ENCODE measurements at places on chromosomes 12 and 14.

GRCh38 chr12:124456652-124457152, 110.7 kb downstream of the NCOR2 start:
- DNase-seq, result no peak

DNA sequence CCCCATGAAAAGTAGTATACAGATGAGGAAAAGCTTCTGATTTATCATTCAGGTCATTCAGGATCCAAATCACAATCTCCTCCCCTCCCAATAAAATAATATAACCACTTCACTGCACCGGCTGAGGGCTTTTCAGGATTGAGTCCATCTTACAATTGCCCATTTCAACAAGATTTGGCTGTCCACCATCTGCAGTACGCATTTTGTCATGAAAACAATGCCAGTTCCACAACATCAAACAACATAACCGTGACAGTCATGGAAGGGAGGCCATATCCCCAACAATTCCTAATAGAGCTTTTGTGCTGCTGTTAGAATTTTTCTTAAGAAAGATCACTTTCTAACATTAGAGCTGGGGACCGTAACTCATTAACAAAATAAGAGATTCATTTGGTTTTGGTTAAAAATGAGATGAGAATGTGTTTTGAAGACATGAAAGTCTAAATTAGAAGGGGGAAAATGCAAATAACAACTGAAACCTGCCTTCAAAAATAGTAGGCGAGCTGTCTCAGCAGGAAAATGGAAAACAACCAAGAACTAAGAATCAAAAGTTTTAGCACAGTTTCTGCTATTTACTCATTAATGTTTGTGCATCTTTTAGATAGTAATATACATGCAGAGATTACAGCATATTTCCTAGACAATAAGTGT, 38.3 kb upstream of the TMTC2 start:
- no peak for DNase-seq

DNA sequence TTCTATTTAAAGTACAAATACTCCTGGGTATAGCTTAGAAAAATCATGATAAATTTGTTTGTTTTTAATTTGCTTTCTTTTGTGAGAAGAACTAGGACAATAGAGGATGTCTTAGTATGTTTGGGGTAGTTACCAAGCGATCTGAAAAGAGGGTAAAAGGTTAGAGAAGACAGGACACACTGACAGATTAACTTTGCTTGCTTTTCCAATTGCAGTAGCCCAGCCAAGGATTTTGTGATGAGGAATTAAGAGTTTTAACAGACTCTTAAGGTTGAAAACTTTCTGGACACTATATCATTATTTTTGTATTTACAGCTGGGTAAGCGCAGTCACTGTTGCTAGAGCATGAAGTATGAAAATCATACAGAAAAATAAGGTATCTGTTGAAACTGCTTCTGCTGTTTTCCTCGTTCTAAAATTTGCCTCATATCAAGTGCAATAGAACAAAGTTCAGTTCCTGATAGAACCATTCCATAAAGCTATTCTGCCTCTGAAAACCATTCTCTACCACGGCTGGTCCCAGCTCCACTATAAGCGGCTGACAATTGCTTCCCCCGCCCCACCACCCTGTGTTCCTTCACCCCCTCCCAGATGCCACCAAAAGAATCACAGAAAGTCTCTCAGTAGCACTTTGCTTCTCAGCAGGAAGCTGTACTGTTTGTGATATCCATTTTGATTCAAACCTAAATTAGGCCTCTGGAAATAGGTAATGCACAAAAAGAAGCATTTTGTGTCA, 413.4 kb downstream of the BCAT1 start:
- no peak for DNase-seq

DNA sequence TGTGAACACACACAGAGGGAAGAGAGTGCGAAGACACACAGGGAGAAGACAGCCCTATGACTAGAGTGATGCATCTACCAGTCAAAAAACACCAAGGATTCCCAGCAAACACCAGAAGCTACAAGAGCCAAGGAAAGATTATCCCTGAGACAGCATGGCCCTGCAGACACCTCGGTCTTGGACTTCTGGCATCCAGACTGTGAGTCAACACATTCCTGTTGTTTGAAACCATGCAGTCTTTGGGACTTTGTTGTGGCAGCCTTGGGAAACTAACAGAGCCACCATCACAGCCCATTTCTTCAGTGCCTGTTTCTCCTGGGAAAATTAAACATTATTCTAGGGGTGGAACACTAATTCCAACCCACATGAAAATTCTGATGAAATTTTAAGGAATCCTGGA, 220.6 kb downstream of the GXYLT1 start:
- no peak for DNase-seq

DNA sequence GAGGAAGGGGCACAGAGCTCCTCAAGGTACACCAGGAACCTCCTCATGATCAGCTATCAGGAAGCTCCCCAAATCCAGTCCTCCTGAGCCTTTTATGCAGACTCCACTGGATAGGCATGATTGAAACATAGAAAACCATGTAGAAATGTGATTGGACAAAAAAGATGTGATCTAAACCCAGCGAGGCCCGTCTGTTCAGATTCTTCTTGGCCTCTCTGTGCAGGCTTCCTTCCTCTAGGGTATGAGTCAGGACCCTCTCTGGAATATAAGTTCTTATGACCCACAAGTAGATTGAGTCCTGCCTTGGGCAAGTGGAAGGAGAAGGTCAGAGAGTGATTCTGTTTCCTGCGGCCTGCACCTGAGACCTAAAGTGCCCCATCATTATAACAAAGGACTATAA, 166.3 kb downstream of the PHLDA1 start:
- no peak for DNase-seq

DNA sequence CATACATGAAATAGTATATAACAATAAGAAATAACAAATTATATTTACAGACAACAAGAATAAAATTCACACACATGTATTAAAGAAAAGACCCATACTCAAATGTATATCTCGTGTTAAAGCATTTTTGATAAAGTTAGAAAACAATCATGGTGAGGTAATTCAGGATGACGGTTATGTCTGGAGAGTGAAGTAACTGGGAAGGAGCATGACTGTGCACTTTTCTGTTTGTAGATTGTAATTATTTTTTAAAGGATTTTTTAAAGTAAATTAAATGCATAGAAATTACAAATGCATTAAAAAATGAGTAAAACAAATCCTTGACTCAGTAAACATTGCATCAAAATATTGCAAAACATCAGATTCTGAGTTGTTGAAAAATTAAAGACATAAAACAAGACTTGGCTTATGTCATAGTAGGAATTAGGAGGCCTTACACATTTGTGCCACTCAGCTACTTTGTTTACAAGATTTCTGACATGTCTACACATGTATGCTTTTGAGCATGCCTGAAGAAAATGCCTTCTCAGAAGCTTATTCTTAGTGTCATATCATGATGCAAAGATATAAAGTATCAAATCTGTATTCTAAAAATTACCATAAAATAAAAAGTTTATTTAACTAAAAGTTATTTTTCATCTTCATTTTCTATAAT, 1325.1 kb downstream of the SLC16A7 start:
- no peak for DNase-seq

DNA sequence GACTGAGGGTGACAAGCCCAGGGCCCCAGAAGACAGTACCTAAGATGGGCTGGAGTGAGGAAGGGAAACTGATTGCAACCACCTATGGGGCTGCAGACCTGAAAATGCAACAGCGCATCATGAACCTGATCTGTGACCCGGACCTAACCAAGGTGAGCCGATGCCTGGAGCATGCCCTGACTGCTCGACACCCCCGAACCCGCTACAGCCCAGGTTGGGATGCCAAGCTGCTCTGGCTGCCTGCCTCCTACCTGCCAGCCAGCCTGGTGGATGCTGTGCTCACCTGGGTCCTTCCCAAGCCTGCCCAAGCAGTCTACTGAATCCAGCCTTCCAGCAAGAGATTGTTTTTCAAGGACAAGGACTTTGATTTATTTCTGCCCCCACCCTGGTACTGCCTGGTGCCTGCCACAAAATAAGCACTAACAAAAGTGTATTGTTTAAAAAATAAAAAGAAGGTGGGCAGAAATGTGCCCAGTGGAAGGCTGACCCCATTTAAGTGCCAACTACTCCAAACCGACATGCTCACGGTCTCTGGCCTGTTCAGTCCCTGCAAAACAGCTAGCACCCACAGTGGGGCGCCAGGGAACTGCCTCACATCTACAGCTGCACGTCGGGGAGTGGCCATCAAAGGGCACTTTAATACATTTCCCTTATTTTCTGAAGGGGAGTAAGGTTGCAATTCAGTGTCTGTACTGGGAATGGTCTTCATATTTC, 4.2 kb downstream of the RDH5 start:
- DNase-seq, result no peak

DNA sequence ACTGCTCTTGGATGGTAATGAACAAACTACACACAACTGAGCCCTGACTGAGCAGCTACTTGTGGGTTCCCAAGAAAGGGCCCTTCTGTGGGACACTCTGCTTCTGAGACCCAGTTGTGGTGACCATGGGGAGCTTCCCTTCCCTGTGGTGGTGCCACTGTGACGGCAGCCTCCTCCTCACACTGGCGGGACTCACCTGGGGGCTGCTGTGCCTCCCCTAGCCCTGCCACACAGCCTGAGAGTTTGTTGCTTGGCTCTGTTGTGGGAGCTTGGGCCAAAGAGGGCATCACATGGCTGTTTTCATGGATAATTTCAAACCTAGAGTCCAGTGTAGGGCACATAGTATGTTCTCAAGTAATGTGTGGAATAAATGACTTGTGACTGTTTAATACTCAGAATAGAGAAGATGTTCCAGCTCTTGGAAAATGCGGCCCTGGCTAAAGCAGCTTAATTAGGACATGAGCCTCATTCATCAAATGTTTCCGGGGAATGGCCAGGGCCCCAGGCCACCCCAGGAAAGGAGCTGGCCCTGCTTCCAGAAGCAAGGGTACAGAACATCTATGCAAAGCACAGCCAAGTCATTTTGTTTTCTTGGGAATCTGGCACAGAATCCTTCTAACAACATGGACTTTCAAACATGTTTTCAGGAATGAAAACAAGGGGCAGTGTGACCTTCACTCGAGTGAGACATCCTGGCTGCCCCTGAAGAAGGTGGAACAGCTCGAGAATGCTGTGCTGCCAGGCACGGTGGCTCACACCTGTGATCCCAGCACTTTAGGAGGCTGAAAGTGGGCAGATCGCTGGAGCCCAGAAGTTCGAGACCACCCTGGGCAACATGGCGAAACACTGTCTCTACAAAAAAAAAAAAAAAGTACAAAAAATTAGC, 21.2 kb downstream of the ZFYVE21 start:
- DNase-seq, result no peak

DNA sequence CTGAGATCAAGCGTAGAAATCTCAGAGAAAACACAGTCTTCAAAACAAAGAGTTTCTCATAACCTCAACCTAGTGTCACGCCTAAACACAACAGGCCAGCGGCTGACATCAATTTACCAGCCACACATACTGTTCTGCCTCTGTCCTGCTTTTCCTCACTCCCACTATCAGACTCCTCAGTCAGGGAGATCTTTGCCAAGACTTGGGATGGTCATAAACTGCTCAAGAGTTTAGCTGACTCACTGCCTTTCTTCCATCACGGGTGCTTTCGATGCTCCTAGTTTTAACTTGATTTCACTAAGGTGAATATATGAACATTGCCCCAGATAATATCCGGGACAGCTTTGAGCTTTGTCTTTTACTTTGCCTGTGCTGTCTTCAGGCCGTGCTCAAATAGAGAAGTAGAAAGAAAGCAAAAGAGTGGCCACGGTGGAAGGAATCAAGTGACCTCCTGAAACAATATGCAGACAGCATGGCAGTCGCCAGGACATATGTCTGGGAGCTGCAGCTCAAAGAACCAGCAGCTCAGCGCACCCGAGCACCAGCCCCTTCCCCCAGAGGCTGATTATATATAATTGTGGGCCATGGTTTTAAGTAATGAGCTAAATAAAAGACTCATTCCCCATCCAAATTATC, 12.1 kb downstream of the MDM1 start:
- DNase-seq, result no peak

DNA sequence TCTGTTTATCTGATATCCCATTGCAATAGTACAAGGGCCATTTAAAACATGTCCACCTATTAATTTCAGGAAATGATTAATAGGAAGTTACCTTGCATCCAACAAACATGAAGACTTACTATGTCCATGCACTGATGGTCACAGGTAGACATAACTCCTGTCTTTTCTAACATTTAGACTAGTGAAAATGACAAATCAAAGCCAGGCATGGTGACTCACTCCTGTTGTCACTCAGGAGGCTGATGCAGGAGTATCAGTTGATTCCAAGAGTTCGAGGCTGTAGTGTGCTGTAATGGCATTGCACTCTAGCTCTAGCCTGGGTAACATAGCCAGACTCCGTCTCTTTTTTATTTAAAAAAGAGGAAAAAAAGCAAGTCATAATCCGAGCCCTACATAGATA, 14.8 kb downstream of the HSP90B1 start:
- DNase-seq, result no peak

DNA sequence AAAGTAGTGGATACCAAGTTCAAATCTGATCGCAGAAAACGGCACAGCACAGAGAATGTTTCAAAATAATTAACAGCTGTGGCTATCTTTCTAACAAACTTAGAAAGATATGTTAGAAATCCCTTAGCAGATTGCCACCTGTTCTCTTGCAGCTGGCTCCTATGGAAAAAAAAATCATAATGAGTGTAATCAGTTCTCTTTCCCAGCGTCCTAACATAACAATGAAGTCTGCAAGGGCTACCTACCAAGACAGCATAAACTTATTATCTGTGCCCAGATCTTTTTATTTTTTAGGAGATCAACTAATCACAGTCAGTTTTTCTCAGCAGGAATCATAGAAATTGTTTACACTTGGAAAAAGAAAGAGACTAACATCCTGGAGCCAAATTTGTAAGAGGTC, 358.6 kb upstream of the FOXG1 start:
- DNase-seq, result no peak

DNA sequence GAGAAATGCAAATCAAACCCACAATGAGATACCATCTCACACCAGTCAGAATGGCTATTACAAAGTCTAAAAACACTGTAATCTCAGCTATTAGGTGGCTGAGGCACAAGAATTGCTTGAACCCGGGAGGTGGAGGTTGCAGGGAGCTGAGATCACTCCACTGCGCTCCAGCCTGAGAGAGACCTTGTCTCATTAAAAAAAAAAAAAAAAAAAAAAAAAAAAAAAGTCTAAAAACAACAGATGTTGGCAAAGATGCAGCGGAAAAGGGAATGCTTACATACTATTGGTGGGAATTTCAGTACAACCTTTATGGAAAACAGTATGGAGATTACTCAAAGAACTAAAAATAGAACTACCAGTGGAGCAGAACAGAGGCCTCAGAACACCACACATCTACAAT, 19.0 kb upstream of the ATF7 start:
- no peak for DNase-seq

DNA sequence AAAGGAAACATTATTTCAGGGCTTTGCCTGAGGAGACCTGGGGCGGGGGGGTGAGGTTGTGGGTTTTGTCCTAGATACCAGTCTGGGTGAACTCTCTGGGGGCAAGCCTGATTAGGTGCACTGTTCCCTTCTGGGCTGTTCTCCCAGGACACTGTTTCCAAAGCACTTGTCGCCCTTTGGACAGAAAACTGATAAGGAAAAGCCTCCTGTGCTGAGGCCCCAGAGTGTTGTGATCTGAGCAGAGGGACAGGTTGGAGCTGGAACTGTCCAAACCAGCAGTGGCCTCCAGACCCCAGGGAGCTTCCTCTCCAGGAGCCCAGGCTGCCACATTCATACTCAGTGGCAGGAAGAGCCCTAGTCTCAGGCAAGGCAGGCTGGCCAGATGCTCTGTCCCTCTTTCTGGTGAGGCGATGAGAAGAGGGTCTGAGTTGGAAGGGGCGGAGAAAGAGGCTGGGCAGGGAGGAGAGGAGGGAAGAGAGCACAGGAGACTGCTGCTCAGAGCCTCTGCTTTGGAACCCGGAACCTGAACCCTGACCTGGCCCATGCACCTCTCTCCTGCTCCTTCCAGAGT, 1.9 kb downstream of the GALNT16 start:
- no peak for DNase-seq

- no peak for DNase-seq
Observed at GRCh38 chr12:10741845-10742244, 18.7 kb upstream of the YBX3 start.

GRCh38 chr14:81638656-81639280, 105.1 kb upstream of the SEL1L start:
- no peak for DNase-seq
